CD4-positive, alpha-beta T cell treated with Interleukin-2 at 100 ng/mL for 4 hours (primary cell): ENCODE measurements at places on chromosomes 2 and 18.

- no peak for DNase-seq
These were observed 324.5 kb upstream of the UBE2E3 start for GRCh38 chr2:180655842-180656454.

- DNase-seq, result no peak
These were observed 37.7 kb upstream of the INHBB start for GRCh38 chr2:120308038-120308910.

DNA sequence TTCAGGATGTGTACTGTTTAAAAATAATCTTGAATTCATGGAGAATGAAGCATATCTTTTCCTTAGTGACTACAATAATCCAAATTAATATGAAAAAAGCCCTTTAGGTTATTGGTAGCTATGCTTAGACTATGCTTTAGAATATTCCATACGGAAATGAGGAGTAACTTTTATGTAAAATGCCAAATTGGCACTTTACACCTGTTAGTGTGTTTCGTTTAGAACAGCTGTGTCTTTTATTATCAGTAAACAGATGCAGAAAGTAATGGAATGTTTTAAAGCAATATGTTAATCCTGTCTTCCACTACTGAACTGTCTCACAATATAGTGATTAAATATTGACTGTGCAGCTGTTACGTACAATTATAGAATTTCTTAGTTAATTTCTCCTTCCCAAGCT is 129.6 kb downstream of the PMS1 start:
- DNase-seq, result no peak

DNA sequence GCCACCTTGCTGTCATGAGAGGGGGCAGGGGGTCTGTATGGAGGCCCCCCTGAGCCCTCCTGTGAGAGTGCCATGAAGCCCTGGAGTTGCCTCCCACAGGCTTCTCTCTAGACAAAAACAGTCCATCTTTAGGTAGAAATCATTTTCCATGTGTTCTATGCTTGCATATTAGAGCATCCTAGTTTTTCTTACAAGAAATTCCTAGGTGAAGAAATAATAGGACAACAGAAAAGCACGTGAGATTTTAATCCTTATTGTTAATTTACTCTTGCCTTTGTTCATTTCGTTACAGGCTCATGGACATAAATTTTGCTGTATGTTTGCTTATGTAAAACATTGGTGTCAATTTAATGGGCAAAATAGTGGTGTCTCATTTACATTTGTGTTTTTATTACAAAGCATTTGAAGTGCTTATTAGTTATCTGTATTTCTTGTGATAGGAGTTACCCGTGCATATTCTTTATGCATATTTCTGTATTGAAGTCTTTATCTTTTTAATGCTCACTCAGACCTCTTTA is 336.9 kb upstream of the RAB6C start:
- DNase-seq, result no peak

DNA sequence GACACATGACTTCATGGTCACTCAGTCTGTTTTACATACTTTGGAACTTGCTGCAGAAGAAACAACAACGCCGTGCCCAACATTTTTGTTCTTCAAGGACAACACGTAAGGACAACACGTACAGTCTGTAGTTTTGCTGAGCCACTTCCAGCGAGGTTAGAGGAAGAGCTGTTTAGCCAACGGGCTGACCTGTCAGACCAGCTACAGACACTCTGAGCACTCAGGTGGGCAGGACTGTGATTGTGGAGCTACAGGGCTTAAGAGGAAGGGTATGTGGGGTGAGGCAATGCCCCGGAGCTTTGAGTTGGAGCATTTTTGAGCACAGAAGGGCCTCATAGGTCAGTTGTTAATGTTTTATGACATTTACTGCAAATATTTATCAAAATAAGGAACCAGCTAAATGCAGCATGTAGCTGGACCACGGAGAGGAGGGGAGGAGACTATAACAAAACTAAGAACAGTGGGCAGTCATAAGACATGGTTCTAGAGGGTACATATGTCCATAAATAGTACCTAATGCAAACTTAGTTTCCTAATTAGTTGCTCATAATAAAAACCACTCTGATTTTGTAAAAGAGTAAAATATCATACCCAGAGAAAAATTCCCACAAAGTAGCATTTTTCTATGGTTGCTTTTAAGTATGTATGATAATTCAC is 26.3 kb upstream of the NPC1 start:
- DNase-seq, result no peak

DNA sequence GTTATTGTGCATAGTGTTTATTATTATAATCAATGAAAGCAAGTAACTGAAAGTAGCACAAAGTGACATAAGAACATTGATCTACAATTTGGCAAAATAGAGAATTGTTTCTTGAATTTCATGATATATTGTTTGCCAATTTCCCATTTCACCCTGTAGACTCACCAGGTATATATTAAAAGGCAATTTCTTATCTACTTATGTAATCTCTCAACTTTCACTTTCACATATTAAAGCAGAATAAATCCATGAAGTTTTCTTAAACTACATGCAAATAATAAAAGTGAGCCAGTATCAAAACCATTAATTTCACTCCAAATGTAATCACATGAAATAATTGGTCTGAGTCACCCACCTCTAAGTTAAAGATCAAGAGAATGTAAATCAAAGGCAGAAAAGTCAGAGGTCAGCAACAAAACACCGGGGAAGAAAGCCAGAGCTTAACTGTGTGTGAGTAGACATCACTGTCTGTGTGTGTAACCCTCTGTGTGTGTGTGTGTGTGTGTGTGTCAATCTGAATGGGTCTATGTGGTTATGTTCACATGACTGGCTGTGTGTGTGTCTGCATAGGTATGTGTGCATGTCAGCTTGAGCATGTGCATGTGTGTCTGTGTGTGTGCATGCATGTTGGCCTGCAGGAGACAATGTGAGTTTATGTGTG is 44.1 kb downstream of the ZNF385B start:
- DNase-seq, result no peak

DNA sequence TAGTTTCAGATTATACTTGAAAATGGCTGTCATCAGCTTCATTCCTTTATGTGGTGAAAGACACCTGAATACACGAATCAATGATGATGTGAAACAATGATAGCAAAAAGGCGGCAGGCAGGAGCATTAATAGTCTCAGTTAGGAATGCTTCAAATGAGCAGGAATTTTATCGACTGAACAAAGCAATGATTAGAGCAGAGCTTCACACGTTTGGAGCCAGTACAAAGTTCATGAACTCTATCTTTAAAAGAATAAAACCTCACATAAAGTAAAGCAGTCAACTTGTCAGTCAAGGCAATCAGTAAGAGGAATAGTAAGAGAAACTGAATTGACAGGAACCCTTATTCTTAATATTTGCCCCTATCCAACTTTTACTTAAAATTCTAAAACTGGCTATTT is 78.4 kb upstream of the SERTAD2 start:
- DNase-seq, result no peak

- DNase-seq, result no peak
These were observed 2.9 kb upstream of the DPYSL5 start for GRCh38 chr2:26845021-26845420.

DNA sequence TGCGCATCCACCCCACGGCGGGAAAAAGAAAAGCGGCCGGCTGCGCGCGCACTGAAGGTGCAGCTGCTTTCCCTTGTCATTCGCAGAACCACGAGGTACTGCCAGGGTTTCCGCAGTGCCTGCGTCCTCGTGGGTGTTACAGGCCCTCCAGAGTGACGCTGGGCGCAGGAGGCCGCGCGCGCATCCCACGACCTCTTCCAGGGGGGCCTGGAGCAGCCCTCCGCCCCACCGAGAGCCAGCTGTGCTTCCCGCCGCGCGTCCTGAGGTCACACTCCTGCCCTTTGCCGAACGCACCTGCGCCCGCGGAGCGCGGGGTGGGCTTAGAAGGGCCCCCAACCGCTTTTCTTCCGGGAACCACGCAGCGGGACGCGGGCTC is 378 bp upstream of the IAH1 start:
- DNase-seq, result peak; percentile 72

GRCh38 chr2:206354129-206354528 is 79.7 kb downstream of the ZDBF2 start:
- DNase-seq, result no peak

DNA sequence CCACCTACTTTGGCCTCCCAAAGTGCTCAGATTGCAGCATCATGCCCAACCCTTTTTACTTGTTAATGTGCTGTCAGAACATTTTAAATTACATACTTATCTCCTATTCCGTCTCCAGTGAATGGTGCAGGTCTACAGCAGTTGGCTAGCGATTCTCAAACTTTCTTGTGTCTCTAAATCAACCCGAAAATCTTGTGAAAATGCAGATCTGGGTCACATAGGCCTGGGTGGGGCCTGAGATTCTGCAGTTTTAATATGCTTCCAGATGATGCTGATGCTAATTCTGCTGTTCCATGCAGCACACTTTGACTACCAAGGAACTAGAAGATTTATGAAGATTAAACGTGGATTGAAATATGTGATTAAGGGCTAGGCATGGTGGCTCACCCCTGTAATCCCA is 14.8 kb upstream of the ACSL3 start:
- no peak for DNase-seq

GRCh38 chr2:24272907-24273306 is 87.4 kb downstream of the ITSN2 start:
- DNase-seq, result no peak

DNA sequence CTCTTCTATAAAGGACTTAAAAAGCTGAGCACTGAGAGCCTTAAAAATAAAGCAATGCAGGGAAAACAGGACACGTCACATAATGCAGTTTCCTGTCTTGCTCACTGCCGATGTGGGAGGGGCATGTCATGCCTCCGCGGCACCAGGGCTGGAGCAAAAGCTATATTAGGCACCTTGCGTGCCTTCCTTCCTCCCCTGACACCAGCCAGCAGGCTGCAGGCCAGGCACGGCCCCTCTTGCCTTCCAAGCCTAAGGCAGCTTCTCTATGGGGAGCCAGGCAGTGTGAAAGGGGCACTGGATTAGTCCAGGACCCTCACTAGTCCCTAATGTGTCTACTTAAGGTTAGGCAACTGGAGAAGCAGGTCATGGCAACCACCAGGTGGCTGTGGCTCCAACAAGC is 26.3 kb downstream of the MRPL35 start:
- DNase-seq, result peak; percentile 37

DNA sequence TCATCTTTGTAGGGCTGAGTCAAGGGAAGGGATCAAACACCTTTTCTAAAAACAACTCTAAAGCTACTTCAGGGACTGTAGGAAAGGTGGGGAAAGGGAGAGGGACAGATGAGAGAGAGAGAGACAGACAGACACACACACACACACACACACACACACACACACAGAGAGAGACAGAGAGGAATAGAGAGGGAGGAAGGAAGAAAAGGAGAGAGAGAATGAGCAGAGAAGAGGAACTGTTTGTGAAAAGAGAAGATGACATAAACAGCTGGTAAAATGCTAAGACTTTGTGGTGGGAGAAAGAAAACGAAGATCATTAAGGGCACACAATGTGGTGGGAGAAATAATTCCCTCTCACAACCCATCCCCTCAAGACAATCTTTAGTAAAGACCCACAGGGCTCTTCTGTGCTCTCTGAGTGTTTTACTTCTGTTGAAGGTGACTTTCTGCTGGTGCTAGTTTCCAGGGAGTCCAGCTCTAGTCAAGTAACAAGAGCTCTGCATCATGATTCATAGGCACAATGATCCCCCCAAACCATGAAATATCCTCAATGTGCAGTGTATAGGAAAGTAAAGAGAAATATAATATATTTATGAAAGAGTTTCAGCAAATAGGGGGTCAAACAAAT is 77.2 kb upstream of the STK17B start:
- no peak for DNase-seq

GRCh38 chr2:199495147-199495546 is 37.4 kb upstream of the SATB2 start:
- DNase-seq, result no peak

DNA sequence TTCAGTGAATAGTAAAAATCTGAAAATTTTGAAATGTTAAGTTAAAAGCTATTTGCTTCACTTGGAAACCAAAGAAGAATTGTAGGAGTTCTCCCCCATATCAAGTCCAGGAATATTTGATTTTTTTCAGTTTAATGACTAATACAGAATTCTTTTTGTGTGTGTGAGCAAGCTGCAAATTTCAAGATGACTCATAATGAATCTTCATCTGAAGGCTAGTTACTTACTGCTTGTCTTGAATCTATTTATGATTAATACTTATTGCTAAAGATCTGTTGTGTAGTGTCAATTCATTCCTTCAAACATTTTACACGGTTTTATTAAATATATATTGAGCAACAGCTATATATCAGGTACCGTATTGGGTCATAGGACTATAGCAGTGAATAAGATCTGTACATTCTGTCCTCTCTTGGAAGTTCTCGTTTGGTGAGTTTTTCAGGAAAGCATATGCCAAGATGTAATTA is 47.8 kb upstream of the CAVIN2 start:
- DNase-seq, result no peak

- peak; percentile 19 for DNase-seq
These were observed 52.2 kb downstream of the NCOA1 start for GRCh38 chr2:24543252-24543651.

GRCh38 chr2:96213379-96213778 is 4.8 kb upstream of the STARD7 start:
- DNase-seq, result no peak

GRCh38 chr2:213496226-213496625 is 212.0 kb downstream of the SPAG16 start:
- no peak for DNase-seq

GRCh38 chr2:27262379-27263286 is at the start of gene SLC30A3:
Gene SLC30A3, minus strand, starts transcription at chr2:27263047. Its CDS starts 141 bp downstream, at chr2:27262906.
- DNase-seq, result peak; percentile 61

DNA sequence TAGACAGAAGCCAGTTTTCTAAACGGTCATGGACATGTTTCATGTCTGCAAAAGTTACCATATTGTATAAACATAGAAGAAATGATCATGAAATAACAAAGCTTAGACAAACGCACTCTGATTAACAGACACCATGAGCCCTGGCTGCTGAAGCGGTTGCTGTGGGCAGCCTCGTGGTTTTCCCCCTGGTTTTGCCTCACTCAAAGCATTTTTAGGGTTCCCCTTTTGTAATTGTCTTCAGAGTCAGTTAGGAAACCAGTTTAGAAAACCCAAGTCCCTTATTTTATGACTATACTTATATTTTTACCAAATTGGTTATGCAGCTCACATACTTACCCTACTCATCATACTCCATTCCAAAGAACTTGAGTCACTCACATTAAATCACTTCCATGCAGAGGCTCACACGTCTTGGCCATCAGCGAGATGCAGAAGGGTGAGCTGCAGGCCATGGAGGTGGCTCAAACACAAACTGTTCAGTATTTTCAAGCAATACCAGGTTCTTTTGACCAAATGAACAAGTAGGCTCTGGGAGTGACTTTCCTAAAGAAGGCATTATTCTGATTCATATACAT is 105.6 kb upstream of the SALL3 start:
- DNase-seq, result no peak
